MCF 10A (cell line): ENCODE measurements at places on chromosomes 2 and 18. TPM values are rescaled to one million over a fixed set of nuclear protein-coding genes. Genes with fewer than 3 reads are reported as not detected.

ATF2 gene
- 58.5 and 63.9 TPM in 2 replicates for total RNA-seq

SERPINB2 gene
- total RNA-seq, result 0.47 and 0.82 TPM in 2 replicates

RUFY4 gene
- not detected in 2 replicates for total RNA-seq

CCDC141 gene
- not detected in 2 replicates for total RNA-seq

CIB4 gene
- total RNA-seq, result not detected in 2 replicates

SEMA4C gene
- 16.3 and 22.6 TPM in 2 replicates for total RNA-seq

MFSD2B gene
- 0.26 TPM in 1 of 2 replicates, not detected in the other for total RNA-seq

KCNF1 gene
- total RNA-seq, result not detected in 2 replicates

HDHD2 gene
- total RNA-seq, result 32.6 and 48.0 TPM in 2 replicates

CGREF1 gene
- 10.9 and 12.9 TPM in 2 replicates for total RNA-seq

FAM110C gene
- total RNA-seq, result 8.3 and 10.3 TPM in 2 replicates

APLF gene
- 4.0 TPM in 2 replicates for total RNA-seq

- H3K27ac ChIP-seq, result no peak overlapping the region
- peaks cover under 1% of the 10 kb centered on the region for H3K27me3 ChIP-seq
- no peaks in the 10 kb centered on the region for H3K4me1 ChIP-seq
- no peak overlapping the region for H3K4me3 ChIP-seq
These were observed 225.0 kb downstream of the CYP26B1 start for GRCh38 chr2:71922499-71923142.

DNA sequence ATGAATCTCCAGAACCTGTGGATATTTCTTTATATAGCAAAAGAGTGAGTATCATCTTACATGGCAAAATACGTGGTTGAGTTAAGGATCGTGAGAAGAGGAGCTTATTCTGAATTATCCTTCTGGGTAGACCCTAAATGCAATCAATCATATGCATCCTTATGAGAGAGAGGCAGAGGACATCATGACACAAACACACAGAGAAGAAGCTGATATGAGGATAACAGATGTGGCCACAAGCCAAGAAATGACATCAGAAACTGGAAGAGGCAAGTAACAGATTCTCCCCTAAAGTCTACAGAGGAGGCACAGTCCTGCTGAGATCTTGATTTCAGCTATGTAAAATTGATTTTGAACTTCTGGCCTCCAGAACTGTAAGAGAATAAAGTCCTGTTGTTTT is 730.2 kb upstream of the ZNF804A start:
- no peaks in the 10 kb centered on the region for H3K36me3 ChIP-seq
- H3K27me3 ChIP-seq, result no peaks in the 10 kb centered on the region
- peak; percentile 7 for DNase-seq
- H3K4me1 ChIP-seq, result peaks cover 17% of the 10 kb centered on the region
- H3K4me3 ChIP-seq, result no peak overlapping the region
- no peak overlapping the region for H3K27ac ChIP-seq

DNA sequence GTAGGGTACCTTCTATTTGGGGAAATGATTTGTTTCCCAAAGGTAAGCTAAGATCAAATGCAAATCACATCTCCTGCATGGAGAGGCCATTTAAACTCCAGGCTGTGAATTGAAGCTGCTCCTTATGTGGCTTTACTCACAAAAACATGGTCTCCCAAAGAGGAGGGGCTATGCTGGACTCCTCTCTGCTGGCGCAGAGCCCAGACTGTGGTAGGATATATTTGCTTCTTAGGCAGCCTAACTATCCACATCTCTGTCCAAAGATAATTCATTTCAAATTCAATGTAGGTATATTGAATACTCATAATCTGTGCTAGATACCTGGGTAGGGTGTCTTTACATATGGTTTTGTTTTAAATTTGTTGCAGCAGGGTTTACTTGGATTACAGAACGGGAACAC is 358.5 kb downstream of the ALK start:
- no peak overlapping the region for H3K4me3 ChIP-seq
- H3K36me3 ChIP-seq, result no peaks in the 10 kb centered on the region
- no peak for DNase-seq
- no peaks in the 10 kb centered on the region for H3K4me1 ChIP-seq
- peaks cover 33% of the 10 kb centered on the region for H3K27me3 ChIP-seq

GRCh38 chr2:240155048-240155744 is 14.7 kb upstream of the OTOS start:
- DNase-seq, result no peak
- peaks cover 40% of the 10 kb centered on the region for H3K27me3 ChIP-seq
- H3K27ac ChIP-seq, result no peak overlapping the region
- H3K4me1 ChIP-seq, result no peaks in the 10 kb centered on the region
- no peak overlapping the region for H3K4me3 ChIP-seq

DNA sequence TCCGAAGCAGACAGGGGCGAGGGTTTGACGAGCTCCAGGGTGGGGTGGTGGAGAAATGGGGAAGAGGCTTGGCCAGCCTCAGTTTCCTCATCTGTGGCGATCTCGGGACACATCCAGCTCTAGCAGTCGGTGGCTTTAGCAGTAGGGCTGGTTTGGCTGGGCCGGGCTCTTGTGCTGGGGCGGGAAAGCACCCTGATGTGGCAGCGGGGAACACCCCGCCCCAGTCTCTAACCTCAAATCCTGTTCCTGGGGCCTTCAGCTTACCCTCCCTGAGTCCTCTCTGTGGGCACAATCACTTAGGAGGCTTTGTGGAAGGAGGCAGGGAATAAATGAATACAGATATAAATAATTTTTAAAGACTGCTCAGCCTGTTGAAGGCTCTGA is 26.5 kb upstream of the MCFD2 start:
- no peaks in the 10 kb centered on the region for H3K27me3 ChIP-seq
- peak; percentile 42 for DNase-seq
- H3K36me3 ChIP-seq, result peaks cover 20% of the 10 kb centered on the region

DNA sequence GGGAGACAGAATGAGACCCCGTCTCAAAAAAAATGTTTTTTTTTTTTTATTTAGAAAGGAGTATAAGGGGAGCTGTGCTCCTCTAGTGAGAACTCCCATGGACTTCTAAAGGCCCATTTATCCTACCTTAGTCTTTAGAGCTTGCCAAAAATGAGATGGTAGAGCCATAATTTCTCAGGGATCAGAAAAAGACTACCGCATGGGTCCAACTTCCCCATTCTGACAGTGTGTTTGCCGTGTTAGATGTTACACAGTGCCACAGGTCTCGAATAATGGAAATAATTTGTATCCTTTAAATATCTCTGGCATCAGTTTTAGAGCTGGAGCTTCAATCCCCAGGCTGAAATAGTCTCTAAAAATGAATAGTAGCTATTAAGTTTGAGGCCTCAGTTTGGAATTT is 6.0 kb upstream of the SLC39A10 start:
- no peaks in the 10 kb centered on the region for H3K27me3 ChIP-seq
- no peak overlapping the region for H3K4me3 ChIP-seq
- peaks cover 8% of the 10 kb centered on the region for H3K4me1 ChIP-seq
- no peak for DNase-seq

- H3K4me1 ChIP-seq, result no peaks in the 10 kb centered on the region
- H3K36me3 ChIP-seq, result no peaks in the 10 kb centered on the region
- no peak overlapping the region for H3K4me3 ChIP-seq
These were observed 100.2 kb downstream of the ZBTB7C start for GRCh38 chr18:48308755-48309575.

GRCh38 chr2:38466876-38467767 is 90.0 kb upstream of the ATL2 start:
- H3K36me3 ChIP-seq, result no peaks in the 10 kb centered on the region
- H3K27me3 ChIP-seq, result no peaks in the 10 kb centered on the region
- H3K27ac ChIP-seq, result peak overlapping the region; percentile 77
- peak; percentile 68 for DNase-seq
- H3K4me1 ChIP-seq, result peaks cover 23% of the 10 kb centered on the region
- H3K4me3 ChIP-seq, result no peak overlapping the region

DNA sequence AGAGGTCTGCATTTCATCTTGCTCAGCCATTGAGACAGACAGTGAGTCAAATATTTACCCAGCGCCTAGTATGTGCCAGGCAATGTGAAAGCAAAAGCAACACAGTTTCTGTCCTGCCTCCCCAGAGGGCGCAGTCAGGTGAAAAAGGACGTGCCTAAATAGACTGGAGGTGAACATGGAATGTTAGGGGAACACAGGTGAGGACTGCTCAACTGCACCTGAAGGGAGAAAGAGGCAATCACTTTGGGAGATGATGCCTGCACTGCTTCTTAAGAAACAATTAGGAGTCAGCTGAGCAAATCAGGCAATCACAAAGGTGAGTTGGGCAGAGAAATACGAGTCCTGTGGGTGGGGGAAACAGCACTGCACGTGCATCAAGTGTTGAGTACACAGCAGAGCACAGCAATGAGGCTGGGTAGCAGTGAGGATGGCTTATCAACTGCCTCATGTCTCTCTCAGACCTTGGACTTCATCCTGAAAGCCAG is 218.3 kb upstream of the SMAD7 start:
- H3K27ac ChIP-seq, result no peak overlapping the region
- no peak overlapping the region for H3K4me3 ChIP-seq
- H3K27me3 ChIP-seq, result no peaks in the 10 kb centered on the region
- peaks cover 5% of the 10 kb centered on the region for H3K36me3 ChIP-seq

GRCh38 chr2:232353096-232353495 is 25.5 kb upstream of the ALPP start:
- peaks cover 16% of the 10 kb centered on the region for H3K27me3 ChIP-seq
- no peaks in the 10 kb centered on the region for H3K4me1 ChIP-seq
- no peak for DNase-seq
- H3K27ac ChIP-seq, result no peak overlapping the region
- H3K36me3 ChIP-seq, result no peaks in the 10 kb centered on the region

- H3K27ac ChIP-seq, result no peak overlapping the region
- no peaks in the 10 kb centered on the region for H3K27me3 ChIP-seq
- no peaks in the 10 kb centered on the region for H3K36me3 ChIP-seq
- no peak overlapping the region for H3K4me3 ChIP-seq
- H3K4me1 ChIP-seq, result no peaks in the 10 kb centered on the region
These were observed 22.0 kb downstream of the HNMT start for GRCh38 chr2:137986268-137986667.

GRCh38 chr2:100046961-100047947 is 95.1 kb downstream of the AFF3 start:
- H3K4me1 ChIP-seq, result no peaks in the 10 kb centered on the region
- H3K27ac ChIP-seq, result no peak overlapping the region
- no peaks in the 10 kb centered on the region for H3K27me3 ChIP-seq
- DNase-seq, result no peak
- H3K36me3 ChIP-seq, result no peaks in the 10 kb centered on the region

- no peak for DNase-seq
- no peak overlapping the region for H3K4me3 ChIP-seq
- no peaks in the 10 kb centered on the region for H3K27me3 ChIP-seq
- no peaks in the 10 kb centered on the region for H3K4me1 ChIP-seq
- no peak overlapping the region for H3K27ac ChIP-seq
- H3K36me3 ChIP-seq, result no peaks in the 10 kb centered on the region
These were observed 61.2 kb downstream of the FAM171B start for GRCh38 chr2:186755066-186755465.

GRCh38 chr2:228140934-228141528 is 40.5 kb downstream of the SPHKAP start:
- H3K4me3 ChIP-seq, result no peak overlapping the region
- no peaks in the 10 kb centered on the region for H3K4me1 ChIP-seq
- no peak overlapping the region for H3K27ac ChIP-seq
- DNase-seq, result no peak
- no peaks in the 10 kb centered on the region for H3K36me3 ChIP-seq

DNA sequence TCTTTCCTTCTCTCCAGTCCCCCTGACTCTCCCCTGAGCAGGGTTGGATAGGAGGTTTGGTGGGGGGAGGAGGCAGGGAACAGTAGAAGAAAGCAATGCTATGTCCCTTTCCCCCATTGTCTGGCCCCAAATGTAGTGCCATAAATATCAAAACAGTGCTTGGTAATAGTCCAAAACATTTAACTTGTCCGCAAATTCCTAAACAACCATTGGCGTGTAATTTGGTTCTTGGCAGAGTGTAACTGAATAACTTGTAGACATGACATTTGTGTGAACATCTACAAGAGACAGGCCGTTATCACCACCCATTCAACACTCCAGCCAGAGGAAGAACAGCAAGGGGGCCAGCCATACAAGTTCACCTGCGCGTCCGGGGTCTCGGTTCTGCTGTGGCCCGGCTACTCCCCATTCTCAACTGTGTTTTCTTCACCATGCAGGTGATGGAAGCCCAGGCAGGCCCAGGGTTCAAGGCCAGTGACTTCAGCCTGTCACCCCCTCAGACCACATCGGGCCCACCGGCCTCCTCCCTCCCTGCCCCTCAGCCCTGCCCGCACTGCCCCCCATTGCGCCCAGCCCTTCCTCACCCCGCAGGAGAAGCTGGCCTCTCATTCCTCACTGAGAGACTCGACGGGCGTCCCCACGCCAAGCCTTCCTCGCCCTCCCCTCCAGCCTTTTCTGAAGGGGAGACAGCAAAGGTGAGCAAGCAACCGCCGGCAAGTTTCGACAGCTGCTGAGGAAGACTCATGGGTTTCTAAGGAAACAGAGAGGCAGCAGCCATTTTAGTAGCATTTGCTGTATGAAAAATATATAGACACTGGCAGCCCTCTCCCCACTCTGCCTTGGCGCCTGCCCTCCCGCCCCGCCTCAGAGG is 699 bp upstream of the RAPGEF4 start:
- no peak for DNase-seq
- H3K4me1 ChIP-seq, result no peaks in the 10 kb centered on the region
- H3K4me3 ChIP-seq, result peak overlapping the region; percentile 44
- H3K36me3 ChIP-seq, result no peaks in the 10 kb centered on the region

- H3K27ac ChIP-seq, result no peak overlapping the region
- DNase-seq, result no peak
- no peaks in the 10 kb centered on the region for H3K36me3 ChIP-seq
- no peaks in the 10 kb centered on the region for H3K4me1 ChIP-seq
- H3K27me3 ChIP-seq, result no peaks in the 10 kb centered on the region
These were observed 144.7 kb upstream of the ITGA4 start for GRCh38 chr2:181312515-181312927.
